IPS DF 19.7 (cell line): ENCODE measurements at places on chromosomes 12 and 14.

DNA sequence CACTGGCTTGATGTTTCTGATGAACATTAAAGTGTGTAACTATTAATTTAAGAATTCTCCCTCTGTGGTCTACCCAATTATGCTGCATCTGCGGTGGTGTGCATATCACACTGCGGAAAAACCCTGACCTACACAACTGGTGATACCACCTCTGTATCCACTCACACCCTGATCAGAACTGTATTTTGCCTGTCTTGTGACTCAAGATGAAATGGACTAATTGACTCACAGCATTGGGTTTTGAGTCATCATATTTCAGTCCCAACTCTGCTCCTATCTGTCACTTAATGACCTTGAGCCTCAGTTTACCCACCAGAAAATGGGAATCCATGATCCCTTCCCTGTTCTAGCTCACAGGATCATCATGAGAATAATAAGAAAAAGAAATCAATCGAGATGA is 65.6 kb downstream of the NUAK1 start:
- no peak for DNase-seq

- DNase-seq, result no peak
Measured at GRCh38 chr12:70854881-70855568, 65.5 kb downstream of the PTPRR start.

GRCh38 chr12:12450043-12450471 is 93.2 kb downstream of the BORCS5 start:
- no peak for DNase-seq

GRCh38 chr14:102086972-102087761 is at the start of gene HSP90AA1:
Gene HSP90AA1 (minus strand): TSS chr14:102087044. CDS start chr14:102086378, 666 bp downstream.
- no peak for DNase-seq

DNA sequence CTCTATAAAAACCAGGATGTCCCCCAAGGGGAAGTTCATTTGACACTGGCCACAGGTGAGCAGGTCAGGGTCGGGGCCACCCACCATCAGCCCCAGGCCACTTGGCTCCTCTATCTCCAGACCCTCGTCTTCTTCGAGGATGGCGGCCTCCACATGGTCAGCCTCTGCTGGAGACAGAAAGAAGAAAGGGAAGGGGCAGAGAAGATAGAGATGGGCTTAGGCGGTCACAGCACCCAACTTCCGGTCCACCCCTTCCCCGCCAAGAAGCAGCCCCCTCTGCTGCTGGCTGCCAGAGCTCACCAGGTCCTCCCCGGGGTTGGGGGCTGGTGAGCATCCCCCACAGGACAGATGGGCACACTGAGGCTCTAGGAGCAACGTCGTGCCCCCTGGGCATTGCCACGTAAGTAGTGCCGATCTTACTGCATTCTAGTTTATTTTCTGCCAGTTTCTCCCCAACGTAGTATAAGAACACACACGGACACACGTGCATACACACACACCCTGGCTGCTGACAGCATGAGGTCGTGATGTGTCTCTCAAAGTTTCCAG is 14.2 kb downstream of the BCL11B start:
- DNase-seq, result no peak

GRCh38 chr12:68745376-68745903 is 536 bp upstream of the SLC35E3 start:
- no peak for DNase-seq

- DNase-seq, result no peak
Measured at GRCh38 chr14:50237427-50237826, 6.0 kb upstream of the SOS2 start.
